ENCODE measurements at places on chromosomes 16 and 17.

GRCh38 chr16:14635395-14636165, 2.8 kb downstream of the BFAR start:
- no peak for DNase-seq

- peak; percentile 64 for DNase-seq
These were observed at the start of gene FBXO47 for GRCh38 chr17:38967290-38967738. TSS of gene FBXO47 (minus strand) at chr17:38967403. CDS start at chr17:38963025, 4,378 bp downstream.

DNA sequence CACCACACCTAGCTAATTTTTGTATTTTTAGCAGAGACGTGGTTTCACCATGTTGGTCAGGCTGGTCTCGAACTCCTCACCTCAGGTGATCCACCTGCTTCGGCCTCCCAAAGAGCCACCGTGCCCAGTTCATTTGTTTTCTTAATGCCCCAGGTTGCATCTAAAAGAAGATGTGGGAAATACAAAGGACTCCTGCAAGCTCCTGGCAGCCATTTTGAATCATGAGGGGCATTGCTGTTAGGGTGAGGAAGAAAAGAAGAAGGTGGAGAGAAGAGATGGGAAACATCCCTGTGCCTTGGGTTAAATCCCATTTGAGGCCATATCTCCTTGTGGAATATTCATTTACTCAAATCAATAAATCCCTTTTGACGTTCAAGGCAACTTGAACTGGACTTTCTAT, 365.3 kb upstream of the ERCC4 start:
- no peak for DNase-seq

DNA sequence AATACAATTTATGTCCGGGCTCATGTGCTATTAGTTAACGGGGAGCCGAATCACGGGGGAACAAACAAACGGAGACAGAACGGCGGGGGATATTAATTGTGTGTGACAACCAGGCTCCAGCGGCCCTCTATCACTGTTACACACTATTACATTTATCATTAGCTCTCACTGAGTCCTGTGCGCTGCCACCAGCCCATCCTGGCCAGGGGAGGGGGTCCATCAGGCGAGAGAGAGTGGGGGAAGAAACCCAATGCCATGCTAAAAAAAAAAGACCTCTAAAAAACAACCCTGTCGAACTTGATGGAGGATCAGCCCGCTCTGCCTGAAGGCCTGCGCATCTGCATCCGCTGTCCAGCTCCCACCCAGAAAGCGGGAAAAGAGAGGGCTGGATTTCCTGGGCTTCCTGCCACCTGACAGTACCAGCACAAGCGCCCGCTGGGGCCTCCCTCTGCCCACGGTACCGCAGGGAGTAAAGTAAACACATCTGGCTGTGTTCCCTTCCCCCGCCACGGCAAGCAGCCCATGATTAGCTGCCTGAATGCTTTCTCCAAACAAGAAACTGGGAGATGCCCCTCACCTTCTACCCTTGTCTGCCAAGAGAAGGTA, 41.7 kb downstream of the PIPOX start:
- DNase-seq: no peak

GRCh38 chr17:36675250-36675649, 73.9 kb downstream of the MRM1 start:
- no peak for DNase-seq

DNA sequence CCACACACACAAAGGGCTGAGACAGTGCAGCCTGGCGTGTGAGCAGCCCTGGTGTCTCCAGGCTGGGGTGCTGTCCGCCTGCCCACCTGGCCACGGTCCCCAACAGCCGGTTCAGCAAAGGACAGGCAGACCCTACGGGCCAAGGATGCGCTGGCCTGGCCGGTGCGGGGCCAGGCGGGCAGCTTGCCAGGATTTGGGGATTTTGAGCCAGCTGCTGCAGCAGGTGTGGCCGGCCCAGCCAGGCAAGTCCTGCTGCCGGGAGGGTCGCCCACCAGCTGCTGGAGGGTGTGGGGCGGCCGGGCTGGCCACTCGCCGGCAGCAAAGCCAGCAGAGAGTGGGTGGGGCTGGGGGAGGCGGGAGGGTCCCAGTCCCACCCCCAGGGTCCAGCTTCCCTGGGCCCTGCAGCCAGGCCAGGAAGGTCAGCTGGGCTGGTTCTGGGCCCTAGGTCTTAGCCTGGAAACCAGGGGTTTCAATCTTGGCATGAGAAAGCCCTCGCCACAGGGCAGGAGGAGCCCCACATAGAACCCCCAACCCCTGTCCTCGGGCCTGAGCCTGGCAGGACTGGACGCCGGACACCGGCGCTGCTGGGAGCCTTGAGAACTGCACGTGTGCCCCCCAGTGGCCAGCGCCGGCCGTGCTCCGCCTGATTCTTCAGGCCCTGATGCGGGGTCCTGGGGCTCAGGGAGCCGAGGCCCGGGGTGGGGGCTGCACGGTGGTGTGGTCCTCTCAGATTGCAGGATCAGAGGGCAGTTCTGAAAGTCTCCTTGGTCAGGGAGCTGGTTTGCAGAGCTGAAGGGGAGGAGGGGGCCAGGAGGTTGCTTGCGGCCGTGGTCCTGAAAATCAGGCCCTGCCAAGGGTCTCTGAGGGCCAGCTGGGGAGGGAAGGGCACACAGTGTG, 17.6 kb upstream of the SSTR5 start:
- DNase-seq: no peak

DNA sequence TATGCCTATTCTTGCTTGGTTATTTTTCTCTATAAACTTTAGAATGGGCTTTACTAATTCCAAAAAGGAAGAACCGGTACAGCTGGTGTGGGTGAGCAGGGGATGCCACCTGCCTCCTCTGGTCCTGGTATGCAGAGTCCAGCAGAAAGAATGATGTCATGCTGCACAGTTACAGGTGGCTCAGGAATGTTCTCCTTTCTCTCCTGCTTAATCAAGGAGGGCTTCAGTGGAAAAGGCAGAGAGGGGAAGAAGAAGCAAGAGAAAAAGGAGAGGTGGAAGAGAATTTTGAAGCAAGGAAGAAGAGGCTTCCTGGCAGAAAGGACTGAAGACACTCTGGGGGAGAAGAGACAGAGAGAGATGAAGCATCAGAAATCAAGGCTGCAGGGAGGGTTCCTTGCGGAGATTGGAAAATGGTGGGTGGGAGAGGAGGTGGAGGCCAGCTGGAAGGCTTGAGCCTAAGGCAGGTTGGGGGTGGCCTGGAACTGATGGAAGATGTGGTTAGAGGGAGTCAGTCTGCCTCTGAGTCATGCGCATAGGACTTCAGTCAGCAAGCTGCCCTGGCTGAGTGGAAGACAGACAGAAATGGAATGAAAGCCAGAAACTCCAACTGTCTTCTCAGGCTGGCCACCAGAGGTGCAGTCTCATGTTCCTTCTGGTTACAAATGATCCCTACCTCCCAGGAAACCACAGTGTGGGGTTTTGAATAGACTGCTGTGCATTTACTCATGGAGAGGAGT, 64.6 kb upstream of the CRHR1 start:
- DNase-seq: no peak

- no peak for DNase-seq
These were observed 2.3 kb downstream of the RPRML start for GRCh38 chr17:46976626-46977270.

DNA sequence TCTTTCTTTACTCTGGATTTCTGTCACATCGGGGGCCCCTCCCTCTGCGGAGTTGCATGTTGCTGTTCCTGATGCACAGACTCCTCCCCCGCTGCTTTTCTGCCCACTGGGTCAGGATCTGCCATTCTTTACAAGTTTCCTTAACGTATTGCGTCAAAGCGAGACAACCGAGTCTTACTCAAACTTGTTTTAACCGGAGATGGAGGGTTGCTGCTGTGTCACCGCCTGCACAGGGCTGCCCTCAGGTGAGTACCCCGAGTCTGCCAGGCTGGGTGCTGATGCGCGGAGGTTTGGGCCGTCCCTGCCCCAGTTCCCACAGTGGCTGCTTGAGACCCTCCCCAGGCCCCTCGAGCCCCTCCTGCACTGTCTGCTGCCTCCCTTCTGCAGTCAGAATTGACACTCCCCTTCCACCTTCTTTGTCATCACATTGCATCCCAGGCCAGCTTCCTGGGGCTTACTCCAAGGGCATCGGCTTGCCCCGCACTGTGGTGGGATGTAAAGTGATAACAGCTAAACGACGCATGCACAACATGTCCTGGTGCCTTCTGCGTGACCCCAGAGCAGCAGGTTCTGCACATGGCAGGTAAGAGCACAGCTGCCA, 19.3 kb downstream of the CARHSP1 start:
- DNase-seq: no peak

DNA sequence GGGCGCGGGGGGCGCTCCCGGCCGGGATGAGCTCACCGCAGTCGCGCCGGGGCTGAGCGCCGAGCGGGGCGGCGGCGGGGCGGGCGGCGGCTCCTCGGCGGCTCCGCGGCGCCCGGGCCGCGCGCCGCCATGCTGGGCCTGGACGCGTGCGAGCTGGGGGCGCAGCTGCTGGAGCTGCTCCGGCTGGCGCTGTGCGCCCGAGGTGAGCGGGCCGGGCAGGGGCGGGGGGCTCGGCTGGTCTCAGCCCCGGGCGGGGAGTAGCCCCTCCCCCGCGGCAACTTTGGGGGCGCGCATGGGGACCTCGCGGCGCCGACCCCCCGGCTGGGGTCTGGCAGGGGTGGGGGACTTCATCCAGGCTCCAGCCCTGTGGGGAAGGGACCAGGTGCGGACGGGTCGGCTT, at the start of gene ARHGDIG:
TSS of gene ARHGDIG (plus strand) at position 40 of the 400 bp plus-strand sequence. CDS start at position 130, 90 bp downstream.
- DNase-seq: no peak

GRCh38 chr17:50903604-50904517, 37.7 kb upstream of the TOB1 start:
- no peak for DNase-seq

GRCh38 chr16:28062847-28063521, 530 bp downstream of the GSG1L start:
- no peak for DNase-seq

Data from T-helper 17 cell (primary cell).